ENCODE measurements at places on chromosomes 2 and 18.

DNA sequence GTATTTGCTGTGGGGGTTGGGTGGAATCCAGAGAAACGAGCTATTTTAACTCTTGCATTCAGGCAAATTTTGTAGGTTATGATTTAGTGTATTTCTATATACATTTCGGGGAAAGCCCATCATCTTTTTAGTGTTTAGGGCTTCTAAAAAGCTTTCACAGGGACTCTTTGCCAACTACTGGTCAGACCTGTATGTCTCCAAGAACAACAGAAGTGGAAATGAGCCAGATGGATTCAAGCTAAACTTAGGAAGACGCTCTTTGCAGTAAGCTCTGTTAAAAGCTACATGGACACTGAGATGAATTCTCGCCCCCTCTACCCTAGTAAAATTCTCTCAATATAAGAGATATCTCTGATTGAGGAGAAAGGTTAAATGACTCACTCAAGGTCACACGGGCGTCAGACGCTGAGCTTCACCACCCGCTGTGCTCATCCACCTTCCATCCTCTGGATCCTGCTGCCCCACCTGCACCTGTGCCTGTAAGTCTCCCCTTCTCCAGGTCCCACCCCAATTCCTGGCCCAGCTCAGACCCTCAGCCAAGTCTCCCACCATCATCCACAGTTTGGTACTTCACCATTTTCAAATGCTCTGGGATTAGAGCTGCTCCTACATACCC lies 85.6 kb downstream of the MARCHF4 start:
- DNase-seq, result no peak

DNA sequence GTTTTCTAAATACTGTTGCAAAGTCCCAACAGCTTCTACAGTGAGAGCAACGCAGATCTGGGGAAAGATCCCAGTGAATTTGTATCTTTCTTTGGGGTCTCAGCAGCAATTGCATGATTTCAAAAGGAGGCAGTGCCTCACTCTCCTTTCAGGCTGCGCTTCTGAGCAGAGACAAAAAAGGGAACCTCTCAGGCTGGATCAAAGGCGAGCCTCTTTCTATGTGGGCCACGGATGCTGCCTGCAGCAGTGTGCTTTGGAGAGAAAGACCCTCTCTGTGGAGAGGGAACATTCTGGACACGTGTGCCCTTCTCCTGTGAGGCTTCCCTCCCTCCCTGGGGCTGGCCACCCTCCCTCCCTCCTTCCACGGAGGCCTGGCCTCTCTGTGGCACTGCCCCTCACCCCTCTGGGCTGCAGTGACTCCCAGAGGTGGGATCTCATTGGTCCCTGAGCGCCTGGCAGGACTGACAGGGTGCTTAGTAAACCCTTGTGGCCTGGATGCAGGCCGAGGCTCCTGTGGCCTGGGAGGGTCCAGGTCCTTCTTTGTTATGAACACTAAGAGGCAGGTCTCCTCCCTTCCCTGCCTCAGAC lies 21.6 kb upstream of the PDIA6 start:
- no peak for DNase-seq

- no peak for DNase-seq
Measured at GRCh38 chr2:203451689-203452088, 83.4 kb downstream of the RAPH1 start.

DNA sequence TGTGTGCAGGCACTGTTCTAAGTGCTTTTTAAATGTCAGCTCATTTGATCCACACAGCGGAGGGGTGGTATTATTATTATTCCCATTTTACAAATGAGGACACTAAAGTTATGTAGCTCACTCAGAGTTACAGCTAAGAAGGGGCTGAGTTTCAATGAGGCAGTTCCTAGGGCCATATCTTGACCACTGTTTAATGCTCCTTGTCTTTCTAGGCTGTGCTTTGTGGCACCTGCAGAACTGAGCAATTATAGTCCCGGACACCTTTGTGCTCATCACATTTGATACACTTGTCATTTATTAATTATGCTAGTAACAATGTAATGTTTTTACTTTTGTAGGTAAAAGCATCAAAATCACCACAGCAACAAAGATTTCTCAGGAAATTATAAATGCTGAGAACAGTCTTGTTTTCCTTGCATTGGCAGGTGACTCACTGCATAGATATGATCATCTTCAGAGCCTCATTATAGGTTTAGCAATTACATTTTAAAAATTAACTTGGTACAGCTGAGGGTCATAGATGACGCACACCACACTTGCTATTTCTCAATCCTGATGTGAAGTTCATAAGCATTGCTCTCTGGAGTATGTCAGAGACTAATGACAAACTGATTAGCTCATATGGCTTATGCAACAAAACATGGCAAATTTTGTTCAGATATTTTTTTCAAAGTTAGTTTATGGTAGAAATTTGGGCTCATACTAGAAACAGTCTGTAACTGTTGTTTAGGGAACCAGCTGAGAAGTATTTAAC lies 366.8 kb downstream of the TGIF1 start:
- DNase-seq, result no peak

GRCh38 chr2:191790737-191791136 lies 56.2 kb downstream of the CAVIN2 start:
- no peak for DNase-seq

- no peak for DNase-seq
Measured at GRCh38 chr18:3577281-3577855, 127.4 kb downstream of the TGIF1 start.

DNA sequence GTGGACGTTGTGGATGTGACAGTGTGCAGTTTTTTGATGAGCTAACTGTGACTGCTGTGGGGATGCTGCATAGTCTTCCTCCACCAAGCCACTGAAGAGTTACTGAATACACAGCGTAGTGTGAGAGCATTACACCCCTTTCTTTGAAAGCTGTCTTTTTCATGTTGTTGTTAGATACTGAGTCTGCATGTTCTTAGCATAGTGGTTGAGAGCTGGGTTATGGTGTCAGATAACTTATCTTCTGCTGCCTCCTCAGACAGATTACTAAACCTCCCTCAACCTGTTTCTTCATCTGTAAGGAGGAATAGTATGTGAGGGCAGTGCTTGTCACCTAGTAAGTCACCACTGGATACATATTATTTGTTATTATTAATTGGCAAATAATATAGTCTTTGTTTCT lies 63.2 kb downstream of the CEP192 start:
- no peak for DNase-seq

DNA sequence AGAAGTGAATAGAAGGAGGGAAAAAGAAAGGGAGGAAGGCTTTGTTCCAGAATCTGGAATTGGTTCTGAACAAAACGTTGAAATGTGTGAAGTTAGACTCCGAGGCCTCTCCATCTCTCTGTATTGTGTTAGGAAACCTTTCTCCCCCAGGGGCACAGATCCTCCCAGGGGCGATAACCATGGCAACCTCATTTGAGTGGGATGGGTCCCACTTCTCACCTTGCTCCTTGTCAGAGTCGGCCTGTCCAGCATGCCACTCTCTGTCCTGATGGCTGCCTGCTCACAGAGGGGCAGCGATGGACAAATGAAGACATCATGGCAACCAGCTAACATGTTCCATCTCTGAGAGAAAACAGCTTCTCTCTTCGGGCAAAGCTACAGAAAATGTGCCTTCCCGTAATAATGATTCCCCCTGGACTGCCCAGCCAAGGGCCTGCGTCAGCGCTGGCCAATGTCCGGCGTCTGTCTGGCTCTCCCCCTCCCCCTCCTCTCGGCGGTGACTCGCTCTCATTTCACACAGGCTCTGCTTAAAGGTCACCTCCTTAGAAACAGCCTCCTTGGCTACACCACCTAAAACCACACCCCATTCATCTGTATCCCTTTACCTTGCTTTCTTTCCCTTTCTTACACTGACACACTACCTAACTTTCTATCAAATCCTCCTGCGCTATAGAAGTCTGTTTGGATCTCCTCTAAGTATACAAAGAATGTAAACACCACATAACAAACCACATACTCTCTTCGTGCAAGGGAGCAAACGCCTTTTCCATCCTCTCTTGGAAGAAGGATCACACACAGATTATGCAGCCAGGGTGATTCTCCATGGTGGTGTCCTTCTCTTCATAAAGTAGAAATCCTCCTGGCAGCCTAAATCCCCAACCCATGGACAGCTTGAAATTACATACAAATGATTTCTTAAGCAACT lies 32.1 kb upstream of the TTC39C start:
- no peak for DNase-seq

GRCh38 chr2:168355121-168355520 lies 101.0 kb upstream of the CERS6 start:
- no peak for DNase-seq

- no peak for DNase-seq
Measured at GRCh38 chr2:207133820-207134519, 31.8 kb downstream of the KLF7 start.

- DNase-seq, result no peak
Measured at GRCh38 chr2:225556461-225556860, 157.0 kb downstream of the NYAP2 start.

DNA sequence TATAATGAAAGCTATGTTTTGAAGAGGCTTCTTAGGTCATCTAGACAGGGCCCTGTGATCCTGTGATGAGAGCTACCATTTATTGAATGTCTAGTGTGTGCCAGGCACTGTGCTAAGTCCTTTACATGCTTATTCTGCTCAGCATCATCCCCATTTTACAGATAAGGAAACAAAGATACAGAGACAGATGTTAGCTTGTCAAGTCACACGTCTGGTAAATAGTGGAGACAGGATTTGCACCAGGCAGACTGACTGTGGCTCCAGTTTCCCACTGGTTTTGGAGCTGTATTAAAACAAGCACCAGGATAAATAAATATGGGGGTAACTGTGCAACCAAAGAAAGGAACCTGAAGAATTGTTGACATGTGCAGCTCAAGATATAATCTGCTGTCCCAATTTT lies 19.2 kb upstream of the EML6 start:
- no peak for DNase-seq

GRCh38 chr2:55150834-55151233 lies 81.3 kb downstream of the CLHC1 start:
- DNase-seq, result no peak

GRCh38 chr18:59272221-59272888 lies 899 bp downstream of the RAX start:
- DNase-seq, result no peak

DNA sequence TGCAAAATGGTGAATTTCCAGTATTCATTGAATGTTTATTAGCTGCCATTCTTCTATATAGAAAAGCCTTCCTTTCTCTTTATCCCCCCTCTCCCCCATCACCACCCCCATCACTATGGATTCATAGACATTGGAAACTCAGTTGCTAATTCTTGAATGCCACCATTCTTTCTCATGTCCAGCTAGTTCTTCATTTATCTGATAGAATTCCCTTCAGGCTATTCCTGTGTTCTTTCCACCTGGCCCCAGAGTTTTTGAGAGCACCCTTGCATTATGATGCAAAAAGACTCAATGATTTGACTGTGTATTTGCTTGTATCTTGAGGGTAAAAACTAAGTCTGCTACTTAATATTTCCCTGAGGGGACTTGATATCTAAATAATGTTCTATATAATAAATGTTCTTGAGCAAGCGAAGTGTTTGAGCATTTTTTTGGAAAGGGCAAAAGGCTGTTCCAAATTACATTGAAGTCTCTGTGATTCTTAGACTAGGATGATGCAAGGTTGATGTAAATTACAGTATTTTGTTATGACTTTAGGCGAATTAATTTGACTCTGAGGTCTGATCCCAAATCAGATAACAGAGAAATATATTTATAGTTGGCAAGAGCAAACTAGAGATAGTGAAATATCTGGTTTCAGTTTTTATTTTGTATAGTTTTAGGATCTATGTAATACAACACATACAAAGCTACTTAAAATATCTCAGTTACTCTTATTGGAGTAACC lies 18.8 kb upstream of the SOS1 start:
- no peak for DNase-seq

GRCh38 chr2:201930831-201931230 lies 102.8 kb upstream of the FZD7 start:
- DNase-seq, result no peak

DNA sequence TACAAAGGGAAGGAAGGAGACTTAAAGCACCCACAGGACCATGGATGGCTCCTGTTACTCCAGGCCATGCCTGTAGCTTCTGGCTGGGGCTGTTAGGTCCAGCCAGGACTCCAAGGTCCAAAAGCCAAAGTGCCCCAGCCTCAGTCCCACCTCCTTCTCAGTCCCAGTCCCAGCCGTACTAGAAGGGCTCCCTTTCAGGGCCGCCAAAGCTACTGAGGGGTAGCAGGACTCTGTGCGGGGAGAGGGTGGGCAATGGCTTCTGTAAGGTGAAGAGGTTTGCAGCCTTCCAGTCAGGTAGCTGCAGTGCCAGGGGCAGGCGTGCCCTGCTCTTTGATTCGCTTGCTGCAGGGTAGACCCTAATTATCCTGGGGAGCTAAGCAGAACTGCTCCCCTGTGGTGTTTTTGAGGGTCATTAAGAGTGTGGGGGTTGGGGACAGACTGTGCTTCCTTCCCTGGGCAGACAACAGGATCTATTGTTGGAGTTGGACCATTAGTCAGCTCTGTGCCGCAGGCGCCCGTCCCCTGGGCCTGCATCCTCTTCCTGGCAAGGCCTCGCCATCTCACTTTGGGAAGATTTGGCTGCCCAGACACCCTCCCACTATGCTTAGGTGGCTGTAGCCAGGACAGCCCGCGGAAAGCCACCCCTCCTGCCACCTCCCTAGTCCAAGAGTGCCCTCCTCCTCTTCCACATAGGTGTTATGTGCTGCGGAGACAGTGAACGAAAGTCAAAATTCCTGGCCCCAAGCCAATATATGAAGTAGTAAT lies 118.8 kb downstream of the ZBTB7C start:
- DNase-seq, result no peak

- no peak for DNase-seq
Measured at GRCh38 chr2:235670974-235671787, 177.3 kb downstream of the AGAP1 start.

DNA sequence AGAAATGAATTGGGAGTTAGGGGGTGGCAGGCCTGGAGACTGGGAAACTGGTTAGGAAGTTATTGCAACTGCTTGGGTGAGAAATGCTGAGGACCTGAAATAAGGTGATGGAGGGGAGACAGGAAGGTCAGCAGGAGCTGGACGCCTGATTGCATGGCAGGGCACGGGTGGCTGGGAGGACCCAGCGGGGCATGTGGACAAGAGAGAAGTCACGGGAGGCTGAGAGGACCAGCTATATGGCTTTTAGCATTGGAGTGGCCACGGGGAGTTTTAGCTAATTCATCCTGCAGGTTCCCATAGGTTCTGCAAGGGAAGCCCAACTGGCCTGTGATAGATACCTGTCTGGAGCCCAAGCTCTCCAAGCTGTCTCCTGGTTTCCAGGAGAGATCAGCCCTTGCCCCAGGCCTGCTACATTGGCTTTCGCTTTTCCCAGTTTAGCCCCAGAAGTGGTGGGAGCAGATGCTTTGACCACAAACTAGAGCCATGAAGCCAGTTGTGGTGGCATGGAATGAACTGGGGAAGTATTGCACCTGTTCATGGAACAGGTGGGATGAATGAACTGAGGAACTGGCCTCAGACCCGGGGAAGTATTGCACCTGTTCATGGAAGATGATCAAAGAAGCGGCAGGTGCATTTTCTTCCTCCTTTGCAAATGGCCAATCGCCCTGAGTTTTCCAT lies 93.6 kb upstream of the TAF1B start:
- no peak for DNase-seq

DNA sequence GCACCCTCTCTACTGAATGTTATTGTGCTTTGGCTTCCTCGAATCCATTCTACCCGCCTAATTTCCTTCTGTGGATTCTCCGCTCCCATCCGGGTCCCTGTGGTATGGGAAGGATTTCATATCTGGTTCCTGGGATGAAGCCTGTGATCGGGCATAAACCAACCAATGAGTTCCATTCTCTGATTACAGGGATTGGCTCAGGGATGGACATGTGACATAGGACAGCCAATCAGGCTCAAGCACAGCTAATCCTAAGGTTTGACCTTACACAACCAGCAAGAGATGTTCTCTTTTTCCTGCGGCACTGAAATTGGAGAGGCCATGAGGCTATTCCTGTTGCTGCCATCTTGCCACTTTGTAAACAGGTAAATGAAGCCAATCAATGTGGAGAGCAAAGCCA lies 168.1 kb upstream of the SMAD2 start:
- DNase-seq, result no peak

Measured in stimulated activated CD8-positive, alpha-beta memory T cell treated with anti-CD3 and anti-CD28 coated beads, Interleukin-12 subunit alpha, Interleukin-12 subunit beta, amount 100 ng/mL, for 4 hours (primary cell).